NCI-H1417 treated with DMSO at 0.1 percent for 48 hours (cell line): ENCODE measurements at places on chromosomes 13 and 19.

- no peak for DNase-seq
Measured at GRCh38 chr13:24218338-24218737, 57.8 kb downstream of the SPATA13 start.

- DNase-seq = peak; percentile 48
Measured at GRCh38 chr19:12796146-12797071, 5.1 kb downstream of the JUNB start.

DNA sequence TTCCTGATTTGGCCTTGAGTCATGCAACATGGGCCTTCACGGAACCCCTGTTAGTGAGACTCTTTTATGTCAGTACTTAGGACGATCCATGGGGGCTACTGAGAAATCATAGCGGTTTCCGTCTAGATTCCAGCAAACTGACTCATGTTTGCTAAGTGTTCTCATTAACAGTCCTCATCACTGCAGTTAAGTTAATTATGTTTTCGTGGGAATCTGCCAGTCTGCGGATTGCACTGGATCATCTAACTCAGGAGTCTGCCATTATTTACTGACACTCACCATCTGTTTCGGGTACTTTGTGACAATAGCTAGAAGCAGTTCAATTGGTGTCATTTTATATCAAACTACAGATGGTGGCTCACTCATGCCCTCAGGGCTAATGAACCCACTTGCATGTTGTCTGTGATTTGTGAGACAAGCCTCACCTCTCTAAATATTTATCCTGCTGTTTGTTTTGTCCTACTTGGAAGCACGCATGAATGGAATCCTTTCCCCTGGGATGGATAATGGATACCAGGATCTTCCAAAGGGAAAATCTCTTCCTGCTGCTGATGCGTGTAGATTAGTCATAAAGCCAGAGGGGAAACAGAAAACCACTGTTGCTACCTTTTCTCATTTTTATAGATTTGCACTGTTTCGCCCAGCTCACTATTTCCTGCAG, 61.8 kb downstream of the RAB20 start:
- peak; percentile 78 for DNase-seq

GRCh38 chr19:17560205-17560595, 4.8 kb downstream of the COLGALT1 start:
- DNase-seq = no peak

GRCh38 chr19:8566855-8567254, 10.4 kb downstream of the MYO1F start:
- DNase-seq = no peak

GRCh38 chr13:79361299-79361698, 44.8 kb downstream of the RBM26 start:
- DNase-seq = no peak

DNA sequence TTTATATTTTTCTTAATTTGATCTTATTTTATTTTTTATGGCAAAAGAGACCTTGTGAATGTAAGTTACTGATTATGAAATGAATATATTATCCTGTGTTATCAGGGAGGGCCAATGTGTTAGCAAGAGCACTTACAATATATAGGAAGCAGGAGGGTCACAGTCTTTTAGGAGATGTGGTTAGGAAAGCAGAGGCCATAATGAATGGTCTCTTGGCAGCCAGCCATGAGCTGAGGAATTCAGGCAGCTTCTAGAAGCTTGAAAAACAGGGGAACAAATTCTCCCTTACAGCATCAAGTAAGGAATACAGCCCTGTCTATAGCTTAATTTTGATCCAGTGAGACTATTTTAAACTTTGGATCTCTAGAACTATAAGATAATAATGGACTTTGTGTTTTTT, 2374.6 kb downstream of the PCDH9 start:
- DNase-seq = no peak

DNA sequence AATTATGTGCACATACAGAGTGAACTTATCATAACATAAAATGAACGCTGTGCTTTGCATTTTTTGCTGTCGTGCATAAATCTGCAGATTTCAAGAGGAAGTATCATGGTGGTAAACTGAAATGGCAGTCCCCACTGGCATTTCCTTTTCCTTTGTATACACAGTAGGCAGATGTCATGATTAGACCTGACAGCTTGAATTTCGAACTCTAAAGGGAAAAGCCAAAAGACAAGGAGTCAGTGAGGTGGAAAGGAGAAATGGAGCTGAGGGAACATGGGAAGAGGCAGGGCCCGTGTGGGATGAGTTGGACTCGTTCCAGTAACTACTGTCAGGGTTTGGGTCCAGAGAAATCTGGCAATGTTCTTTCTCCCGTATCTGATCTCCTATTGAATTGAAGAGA, 454.1 kb upstream of the SGCG start:
- DNase-seq = no peak

GRCh38 chr13:98693756-98694155, 58.7 kb downstream of the SLC15A1 start:
- DNase-seq = no peak

GRCh38 chr19:30549151-30549550, 177.0 kb downstream of the ZNF536 start:
- DNase-seq = no peak

GRCh38 chr13:45784755-45785675, 66.5 kb downstream of the SIAH3 start:
- DNase-seq = no peak

DNA sequence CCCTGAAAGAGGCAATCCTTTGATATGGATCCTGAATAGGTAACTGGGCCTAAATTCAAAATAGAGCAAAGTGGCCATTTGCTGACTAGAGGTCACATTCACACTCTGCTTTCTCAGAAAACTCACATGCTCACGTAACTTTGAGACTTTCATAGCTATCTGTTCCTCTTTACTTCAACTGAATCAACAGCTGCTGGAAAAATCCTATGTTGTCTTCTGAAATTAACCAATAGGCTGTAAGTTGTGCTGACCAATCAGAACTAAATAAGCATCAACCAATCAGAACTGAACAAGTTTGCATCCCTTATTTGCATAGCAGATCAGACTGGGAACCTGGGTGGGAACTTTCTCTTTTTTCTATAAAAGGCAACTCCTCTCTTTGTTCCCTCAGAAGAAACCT, 24.0 kb upstream of the TBC1D4 start:
- no peak for DNase-seq

DNA sequence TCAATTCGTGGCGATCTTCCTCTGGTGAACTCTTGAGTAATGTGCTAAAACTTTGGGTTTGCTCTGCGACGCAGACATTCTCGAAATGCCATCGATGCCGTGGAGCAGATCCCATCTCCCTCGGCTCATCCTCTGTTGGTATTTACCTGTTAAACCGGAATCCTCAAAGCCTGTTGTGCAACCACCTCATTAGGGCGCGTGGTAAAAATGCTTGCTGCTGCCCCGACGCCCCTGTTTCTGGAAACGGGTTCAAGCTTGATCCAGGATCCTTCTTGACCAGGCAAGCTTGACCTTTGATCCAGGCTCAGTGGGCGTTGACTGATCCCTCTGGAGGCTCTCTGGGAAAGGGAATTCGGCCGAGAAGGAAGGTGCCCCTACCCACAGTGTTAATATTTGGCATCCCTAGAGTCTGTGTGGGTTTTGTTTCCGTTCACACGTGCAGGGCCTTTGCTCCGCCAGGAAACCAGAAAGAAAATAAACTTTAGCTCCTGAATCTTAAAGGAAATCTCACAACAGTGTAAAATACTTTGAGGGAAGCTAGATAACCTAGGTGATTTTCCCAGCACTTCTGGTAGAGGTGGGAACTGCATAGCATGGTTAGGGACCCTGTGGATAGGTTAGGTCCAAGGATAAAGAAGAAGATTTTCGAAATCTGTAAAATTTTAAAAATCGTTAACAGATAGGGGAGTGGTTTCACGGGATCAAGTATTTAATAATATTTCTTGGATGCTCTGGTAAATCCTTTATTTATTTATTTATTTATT, 1.1 kb downstream of the LSM14A start:
- no peak for DNase-seq

DNA sequence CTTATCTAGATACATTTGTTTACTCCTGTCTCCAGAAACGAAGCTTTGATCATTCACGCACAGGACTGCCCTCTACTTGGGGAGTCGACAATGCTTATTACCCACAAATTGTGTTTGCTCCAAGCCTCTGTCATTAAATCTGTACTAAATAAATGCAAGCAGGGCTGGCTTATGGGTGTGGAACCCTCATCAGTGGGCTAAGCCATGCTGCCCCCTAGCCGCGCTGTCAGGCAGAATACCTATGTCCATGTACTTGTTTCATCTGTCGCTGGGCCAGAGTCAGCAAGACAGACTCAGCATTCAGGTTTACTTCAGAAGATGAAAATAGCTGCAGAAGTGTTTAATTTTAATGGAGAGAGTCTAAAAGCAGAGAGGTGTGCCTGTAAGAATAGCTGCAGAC, 110.0 kb upstream of the PRR20A start:
- DNase-seq = no peak

DNA sequence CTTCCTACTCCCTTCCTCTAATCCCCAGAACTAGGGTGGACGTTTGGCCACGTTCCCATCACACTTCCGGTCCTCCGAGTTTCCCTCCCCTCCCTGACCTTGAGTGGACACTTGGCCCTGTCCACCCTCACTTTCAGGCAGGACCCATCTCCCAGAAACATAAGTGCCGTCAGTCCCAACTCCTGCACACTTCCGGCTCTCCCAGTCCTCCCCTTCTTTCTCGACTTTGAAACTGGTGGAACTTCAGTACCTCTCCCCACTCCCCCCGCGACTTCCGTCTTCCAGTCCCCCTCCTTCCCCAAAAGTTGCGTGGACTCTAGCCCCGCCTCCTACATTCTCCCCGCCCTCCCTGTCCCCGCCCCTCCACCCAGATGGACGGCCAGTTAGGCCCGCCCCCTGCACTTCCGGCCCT, 278 bp upstream of the ZNF274 start:
- no peak for DNase-seq

- DNase-seq = no peak
Measured at GRCh38 chr13:30510811-30511371, 45.2 kb upstream of the HMGB1 start.

DNA sequence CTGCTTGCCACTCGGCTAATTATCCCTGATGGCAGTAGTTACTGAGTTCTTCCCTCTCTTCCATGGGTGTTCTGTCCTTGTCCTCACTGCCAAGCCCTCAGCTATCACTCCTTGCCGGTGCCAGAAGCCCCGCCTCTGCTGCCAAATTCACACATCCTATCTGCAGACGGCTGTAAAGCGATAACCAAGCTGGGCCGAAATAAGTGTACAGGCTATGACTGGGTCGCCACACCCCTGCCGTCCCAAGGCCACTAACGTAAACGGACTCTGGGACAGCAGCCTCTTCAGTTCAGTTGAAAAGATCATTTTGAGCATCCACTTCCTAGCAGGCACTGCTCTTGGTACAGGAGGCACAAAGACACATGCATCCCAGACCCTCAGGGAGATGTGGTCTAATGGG, 13.3 kb downstream of the SLC7A1 start:
- DNase-seq = no peak

GRCh38 chr13:40245567-40245966, 420.9 kb downstream of the FOXO1 start:
- no peak for DNase-seq

DNA sequence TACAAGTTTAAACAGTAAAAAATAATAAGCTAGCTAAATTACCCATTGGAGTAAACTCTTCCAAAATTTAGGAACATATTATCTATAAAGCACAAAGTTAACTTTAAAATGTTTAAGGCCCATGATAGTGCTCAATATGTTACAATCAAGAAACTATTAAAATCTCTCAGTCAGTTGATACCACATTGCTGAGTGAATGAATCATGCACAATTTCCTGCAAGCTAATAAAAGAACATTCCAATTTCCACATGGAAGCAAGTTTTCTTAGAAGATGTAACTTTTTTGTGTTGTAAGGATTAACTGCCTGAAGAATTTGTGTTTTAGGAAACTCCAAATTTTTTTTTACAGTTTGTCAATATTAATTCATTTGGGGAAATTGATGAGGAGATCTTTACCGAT, 666.6 kb downstream of the SLITRK1 start:
- no peak for DNase-seq

GRCh38 chr19:6687114-6687513, 17.2 kb upstream of the TNFSF14 start:
- DNase-seq = no peak

DNA sequence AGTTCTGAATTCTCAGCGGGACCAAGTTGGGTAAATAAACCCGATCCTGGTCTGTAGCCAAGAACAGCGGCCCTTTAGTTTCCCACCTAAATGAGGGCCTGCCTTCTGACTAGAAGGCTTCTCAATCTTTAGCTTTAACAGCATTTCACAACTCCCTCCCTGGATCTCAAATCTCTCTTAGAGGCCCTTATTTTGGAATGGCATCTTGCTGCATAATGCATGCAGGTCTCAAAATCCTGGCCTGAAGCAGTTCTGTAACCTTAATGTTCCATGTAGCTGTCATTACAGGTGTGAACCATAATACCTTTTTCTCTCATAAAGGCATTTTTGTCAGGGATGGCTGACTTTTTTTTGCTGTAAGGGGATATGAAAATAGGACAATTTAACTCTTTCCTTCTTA, 29.5 kb downstream of the ZNF90 start:
- DNase-seq = no peak

DNA sequence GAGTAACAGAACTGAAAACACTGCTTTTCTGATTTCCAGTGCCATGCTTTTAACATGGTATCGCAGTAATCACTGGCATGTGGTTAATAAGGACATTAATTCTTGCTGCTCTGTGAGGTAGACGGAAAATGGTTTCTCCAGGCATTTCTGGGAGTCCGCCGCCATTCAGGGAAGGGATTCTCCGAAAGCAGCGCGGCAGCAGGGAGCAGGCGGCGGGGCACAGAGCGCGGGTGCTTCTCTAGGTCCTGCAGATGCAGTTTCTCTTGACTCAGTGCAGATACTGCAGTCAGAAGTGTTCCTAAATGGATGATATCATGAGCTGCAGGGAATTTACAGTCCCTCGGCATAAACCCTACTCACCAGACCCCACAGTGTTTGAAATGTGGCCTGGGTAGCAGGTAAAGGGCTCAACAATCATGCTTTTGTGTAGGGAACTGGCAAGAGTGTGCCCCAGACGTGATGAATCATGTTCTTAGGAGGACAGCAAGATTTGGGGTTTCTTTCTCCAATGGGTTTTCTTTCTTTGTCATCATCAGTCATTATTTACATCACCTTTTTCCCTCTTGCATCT, 338.6 kb upstream of the ARGLU1 start:
- no peak for DNase-seq

- DNase-seq = no peak
Measured at GRCh38 chr19:56341948-56342347, 27.3 kb upstream of the ZSCAN5A start.

DNA sequence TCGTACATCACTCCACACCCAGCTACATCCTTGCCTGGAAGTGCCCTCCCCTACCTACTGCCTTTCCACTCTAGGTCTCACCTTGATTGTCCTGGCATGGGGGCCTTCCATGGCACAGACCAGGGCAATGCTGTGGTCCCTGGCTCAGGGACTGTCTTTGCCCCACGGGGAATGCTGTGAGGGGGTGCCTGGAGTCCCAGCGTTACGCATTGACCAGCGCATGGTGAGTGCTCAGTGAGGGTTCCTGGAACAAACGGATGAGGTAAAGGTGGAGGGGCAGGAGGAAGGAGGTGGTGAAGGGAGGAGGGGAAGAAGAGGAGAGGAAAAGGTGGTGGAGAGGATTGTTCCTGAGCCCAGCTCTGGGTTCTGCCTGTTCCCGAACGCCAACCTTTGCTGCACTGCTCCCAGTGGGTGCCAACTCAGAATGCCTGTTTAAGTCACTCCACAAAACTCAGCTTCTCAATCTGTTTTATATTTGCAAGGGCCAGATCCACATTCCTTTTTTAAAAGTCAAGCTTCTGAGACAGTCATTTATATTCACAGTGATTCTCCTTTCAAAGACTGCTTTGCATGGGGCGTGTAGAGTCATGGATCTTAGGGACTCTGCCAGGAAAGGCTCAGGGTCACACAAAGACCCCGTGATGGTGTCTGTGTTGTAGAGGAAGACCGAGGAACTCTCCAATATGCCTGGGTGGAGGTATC, 40.8 kb downstream of the CHST8 start:
- DNase-seq = no peak

GRCh38 chr13:99690426-99691174, 189.3 kb downstream of the TM9SF2 start:
- no peak for DNase-seq
